ENCODE measurements at places on chromosomes 13 and 19. TPM values are rescaled to one million over a fixed set of nuclear protein-coding genes. Genes with fewer than 3 reads are reported as not detected.
A peak's percentile ranks its signal among the peaks of the same experiment; 100 is the strongest.

DNA sequence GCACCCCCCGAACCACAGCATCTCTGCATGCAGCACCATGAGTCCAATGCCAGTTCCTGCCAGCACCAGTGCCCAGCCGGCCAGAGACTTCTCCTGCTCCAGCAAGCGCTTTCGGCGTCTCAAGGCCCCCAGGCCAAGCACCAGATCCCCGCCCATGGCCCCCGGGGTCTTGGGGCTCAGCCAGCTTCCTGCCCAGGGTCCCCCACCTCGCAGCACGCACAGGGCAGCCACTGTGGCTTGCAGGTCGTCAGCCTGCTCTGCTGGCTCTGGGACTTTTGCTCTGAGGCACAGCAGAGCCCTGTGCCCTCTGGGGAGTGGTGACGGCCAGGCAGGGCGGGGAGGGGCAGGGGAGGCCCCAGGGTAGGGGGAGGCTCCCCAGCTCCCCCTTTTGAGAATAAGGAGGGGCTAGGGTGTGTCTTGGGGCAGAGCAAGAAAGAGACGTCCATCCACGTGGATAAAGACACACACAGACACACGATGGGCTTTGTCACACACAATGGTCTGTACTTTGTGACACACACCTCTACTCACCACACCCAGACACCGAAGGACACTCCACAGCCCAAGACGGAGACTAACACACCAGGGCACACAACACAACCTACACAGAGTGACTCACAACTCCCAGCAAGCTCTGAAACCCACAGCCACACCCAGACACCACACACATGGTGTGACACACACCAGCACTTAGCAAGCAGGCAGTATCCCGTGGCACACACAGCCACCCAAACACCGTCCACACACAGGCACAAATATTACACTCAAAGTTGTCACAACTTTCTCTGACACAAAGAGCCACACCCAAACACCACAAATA, at the start of gene KCNN4:
Gene KCNN4, minus strand, starts transcription at position 268 of the 820 bp plus-strand sequence. Its CDS starts 112 bp downstream, at position 156.
- DNase-seq = no peak

Gene GNA15
- total RNA-seq = 4.3 TPM

DNA sequence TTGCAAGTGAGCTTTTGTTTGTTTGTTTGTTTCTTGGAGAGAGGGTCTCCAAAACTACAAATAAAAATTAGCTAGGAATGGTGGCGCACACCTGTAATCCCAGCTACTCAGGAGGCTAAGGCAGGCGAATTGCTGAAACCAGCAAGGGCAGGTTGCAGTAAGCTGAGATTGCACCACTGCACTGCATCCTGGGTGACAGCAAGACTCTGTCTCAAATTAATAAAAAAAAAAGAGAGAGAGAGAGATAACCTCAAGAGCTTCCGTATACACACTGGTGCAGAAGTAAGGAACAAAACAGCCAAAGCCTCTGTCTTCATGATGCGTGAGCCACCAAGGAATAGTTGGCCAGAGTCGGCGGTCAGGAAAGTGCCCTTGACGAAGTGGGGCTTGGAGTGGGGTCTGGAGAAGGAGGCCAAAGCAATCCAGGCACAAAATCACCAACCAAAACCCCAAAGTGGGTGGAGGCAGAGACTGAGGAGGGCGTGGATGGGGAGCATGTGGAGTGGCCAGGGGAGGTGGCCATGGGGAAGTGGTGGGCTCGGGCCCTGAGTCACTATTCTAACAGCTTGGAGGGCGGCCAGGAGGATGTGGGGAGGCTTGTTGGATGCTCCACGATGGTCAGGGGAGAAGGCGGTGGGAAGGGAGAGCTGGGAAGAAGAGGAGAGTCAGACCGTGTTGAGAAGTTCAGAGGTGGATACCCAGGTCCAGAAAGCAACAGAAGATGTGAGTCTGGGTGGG, 21.2 kb upstream of the TOMM40 start:
- no peak for DNase-seq

- no peak for DNase-seq
Observed at GRCh38 chr13:99072356-99072755, 94.5 kb upstream of the DOCK9 start.

Gene CEACAM1
- total RNA-seq = 1.2 TPM

Gene GPC5
- total RNA-seq = 0.13 TPM

- DNase-seq = no peak
Observed at GRCh38 chr19:45569619-45570421, 14.8 kb downstream of the OPA3 start.

DNA sequence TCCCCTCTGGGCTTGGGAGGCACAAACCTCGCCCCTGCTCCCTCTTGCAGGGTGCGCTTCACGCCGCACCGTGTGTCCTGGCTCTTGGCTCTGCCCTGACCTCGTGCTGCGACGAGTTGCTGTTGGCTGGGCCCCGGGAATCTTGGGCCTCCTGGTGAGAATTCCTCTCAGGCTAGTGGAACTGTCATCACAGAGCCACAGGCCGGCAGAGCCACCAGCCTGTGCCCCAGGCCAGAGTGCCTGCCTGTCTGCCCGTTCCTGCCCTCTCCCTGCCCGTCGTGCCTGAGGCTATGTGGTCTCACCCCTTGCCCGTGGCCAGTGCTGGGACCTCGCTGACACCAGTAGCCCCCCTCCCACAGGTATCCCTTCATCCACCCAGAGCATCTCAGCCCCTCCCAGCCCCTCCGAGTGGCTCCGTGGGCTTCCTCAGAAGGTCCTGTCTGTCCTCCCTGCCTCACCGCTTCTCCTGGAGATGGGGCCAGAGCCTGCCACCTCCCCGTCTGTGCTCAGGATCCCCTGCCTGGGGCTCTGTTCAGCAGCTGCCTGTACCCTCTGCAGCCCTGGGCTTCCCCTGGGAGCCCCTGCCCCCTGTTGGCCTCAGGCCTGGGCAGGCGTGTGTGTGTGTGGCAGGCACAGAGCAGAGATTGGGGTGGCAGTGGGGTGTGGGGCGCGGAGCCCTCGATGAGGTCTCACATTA, 13.3 kb downstream of the NDUFB7 start:
- DNase-seq = no peak

- no peak for DNase-seq
Observed at GRCh38 chr19:50026550-50026906, 723 bp downstream of the ZNF473 start.

DNA sequence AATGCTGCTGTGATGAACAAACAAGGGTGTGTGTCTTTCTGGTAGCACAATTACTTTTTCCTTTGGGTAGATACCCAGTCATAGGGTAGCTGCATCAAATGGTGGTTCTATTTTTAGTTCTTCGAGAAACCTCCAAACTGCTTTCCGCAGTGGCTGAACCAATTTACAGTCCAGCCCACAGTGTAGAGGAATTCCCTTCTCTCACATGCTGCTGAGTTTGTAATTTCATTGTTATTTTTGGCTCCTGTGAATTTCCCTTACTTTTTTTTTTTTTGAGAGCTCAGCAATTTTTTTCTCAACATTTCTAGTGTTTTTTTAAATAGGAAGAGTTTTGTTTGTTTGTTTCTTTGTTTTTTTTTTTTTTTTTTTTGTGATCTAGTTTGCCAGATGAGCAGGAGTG, 37.5 kb upstream of the ADGRE1 start:
- DNase-seq = no peak

- DNase-seq = no peak
Observed at GRCh38 chr13:108957369-108958012, 328.1 kb downstream of the MYO16 start.

GRCh38 chr13:51814825-51815650, 11.1 kb upstream of the DHRS12 start:
- no peak for DNase-seq

GRCh38 chr19:39518458-39518857, 3.5 kb downstream of the SELENOV start:
- no peak for DNase-seq

- DNase-seq = no peak
Observed at GRCh38 chr19:51325161-51325976, 13.9 kb downstream of the IGLON5 start.

DNA sequence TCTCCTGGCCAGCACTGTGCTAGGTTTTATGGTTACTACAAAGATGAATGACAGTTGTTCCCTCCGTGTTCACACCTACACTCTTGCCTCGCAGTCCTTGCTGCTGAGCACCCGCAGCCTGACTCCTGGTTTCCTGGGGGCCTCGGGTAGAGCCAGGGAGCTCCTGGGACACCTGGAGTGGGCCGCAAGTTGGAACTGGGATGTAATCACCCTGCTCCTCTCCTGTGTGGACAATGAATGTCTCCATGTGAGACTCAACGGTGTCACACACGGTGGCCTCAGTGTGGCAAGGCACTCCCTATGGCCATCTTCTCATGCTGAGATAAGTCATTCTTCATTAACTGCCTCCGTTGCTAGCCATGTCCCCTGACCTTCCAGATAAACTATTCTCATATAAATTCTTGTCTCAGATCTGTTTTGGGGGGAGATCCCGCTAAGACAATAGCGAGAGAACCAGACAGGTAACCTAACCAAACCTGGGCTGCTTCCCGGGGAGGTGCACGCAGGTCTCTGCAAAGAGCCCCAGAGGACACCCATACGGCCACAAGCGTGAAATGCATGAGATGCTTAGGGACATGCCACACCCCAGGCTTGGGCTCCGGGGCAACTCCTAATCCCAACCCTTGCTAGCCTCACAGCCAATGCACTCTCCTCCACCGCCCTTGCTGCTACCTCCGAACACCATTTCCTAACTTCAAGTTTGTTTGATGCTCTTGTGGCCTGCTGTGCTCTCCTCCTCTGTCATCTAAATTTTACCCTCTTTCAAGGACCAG, 87.2 kb upstream of the IRS2 start:
- DNase-seq = peak; percentile 85

DNA sequence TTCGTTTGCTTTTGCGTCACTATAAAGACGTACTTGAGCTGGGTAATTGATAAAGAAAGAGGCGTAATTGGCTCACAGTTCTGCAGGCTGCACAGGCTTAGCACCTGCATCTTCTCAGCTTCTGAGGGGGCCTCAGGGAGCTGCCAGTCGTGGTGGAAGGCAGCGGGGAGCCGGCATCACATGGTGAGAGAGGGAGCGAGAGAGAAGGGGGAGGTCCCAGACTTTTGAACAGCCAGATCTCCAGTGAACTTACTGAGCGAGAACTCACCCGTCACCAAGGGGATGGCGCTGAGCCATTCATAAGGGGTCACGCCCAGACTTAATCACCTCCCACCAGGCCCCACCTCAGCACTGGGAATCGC, 58.7 kb upstream of the F7 start:
- no peak for DNase-seq

Gene NLRP12
- 0.34 TPM for total RNA-seq

Gene SPINT2
- total RNA-seq = 12.8 TPM

Gene ANGPTL8
- not detected for total RNA-seq

Gene ZNF69
- 7.1 TPM for total RNA-seq

- DNase-seq = no peak
Observed at GRCh38 chr13:95246292-95247082, 54.8 kb downstream of the ABCC4 start.

Gene ZNF561
- 37.8 TPM for total RNA-seq

Gene SLC17A7
- 0.83 TPM for total RNA-seq

Gene CNFN
- 2.5 TPM for total RNA-seq

DNA sequence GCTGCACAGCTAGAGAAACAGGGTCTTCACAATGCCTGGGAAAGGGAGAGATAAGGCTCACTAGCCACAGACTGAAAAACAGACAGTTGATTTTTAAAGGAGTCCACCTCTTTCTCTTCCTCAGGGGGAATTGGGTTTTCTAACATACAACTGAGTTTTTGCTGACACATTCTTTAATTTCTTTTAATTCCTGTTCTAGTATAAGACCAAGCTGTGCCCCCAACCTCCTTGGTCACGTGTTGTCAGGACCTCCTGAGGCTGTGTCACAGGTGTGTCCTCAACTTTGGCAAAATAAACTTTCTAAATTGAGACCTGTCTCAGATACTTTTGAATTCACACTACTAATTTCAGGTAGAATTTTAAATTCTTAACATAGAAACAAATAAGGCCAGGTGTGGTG, 12.1 kb upstream of the ZNF492 start:
- DNase-seq = no peak

Gene VAV1
- 8.0 TPM for total RNA-seq

Gene ZNF135
- 5.1 TPM for total RNA-seq

GRCh38 chr13:79258489-79258888, 147.6 kb downstream of the RBM26 start:
- DNase-seq = no peak

- DNase-seq = no peak
Observed at GRCh38 chr13:48424212-48424611, 11.3 kb upstream of the LPAR6 start.

Gene SYNE4
- not detected for total RNA-seq

GRCh38 chr19:42333975-42334696, 8.7 kb downstream of the MEGF8 start:
- no peak for DNase-seq

DNA sequence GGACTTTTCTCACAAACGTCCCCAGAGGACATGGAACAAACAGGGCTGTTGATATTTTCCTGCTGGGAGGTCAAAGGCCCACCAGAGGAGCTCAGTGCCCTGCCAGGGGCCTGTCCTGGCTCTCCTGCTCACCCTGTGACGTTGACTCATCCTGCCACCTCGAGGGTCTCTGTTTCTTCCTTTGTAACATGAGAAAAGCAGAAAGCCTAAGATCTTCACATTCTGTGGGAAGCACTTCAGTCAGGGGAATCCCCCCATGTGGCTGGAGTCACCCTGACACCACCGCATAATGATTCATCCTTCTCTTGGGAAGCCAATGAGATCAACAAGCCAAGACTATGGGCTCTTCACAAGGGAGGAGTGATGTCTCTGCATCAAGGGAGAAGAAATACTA, 147.9 kb downstream of the KATNAL1 start:
- DNase-seq = no peak

Gene GRK1
- total RNA-seq = not detected

GRCh38 chr13:37640499-37640898, 41.9 kb upstream of the POSTN start:
- DNase-seq = no peak

DNA sequence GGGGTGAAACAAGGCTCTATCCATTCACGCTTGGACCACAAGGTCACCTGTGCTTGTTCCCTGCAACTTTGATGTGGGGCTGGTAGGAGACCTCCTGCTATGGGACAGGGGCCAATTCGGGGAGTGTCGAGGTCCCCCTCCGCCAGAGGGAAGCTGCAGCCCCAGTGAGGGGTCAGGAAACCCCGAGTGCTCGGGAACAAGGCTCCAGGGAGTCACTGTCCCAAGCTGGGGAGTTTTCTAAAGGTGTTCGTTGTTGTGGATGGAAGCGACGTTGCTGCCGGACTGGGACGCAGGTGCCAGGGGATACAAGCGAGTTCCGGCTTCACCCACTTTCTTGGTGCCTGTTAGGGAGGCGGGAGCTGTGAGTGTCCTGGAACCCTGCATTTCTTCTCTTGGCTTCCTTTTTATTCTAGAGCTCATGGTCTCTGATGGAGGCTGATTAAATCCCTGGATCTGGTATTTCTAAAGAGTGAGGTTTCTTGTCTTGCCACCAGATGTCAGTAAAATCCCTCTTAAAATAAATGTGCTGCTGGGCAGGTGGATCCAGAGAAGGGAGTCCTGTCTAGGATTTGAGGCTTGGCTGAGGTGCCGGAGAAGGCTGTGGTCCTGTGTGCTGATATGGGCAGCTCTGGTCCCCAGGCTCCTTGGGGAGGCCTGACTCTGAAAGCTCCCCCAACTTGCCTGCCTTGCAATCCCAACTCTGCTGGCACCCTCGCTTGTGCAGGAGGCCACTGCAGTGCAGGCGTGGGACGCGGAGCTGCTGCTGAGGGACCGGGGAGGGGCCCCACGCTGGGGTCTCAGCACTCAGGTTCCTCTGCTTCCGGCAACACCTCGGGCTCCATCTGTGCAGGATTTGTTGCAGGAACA, 153.9 kb downstream of the TEX29 start:
- no peak for DNase-seq

- DNase-seq = peak; percentile 92
Observed at GRCh38 chr19:11296264-11296663, 304 bp downstream of the TSPAN16 start.

Gene OVOL3
- not detected for total RNA-seq

All from esophagus muscularis mucosa (tissue), 4 donors.